Right lobe of liver (tissue), 6 donors: ENCODE measurements at places on chromosomes 3 and 15. TPM values are rescaled to one million over a fixed set of nuclear protein-coding genes. Genes with fewer than 3 reads are reported as not detected.

- peak; percentile 58 for DNase-seq
Observed at GRCh38 chr15:31298707-31299172, 27.9 kb upstream of the KLF13 start.

GRCh38 chr3:120622870-120623726, 27.0 kb downstream of the NDUFB4 start:
- DNase-seq, result peak; percentile 35

DNA sequence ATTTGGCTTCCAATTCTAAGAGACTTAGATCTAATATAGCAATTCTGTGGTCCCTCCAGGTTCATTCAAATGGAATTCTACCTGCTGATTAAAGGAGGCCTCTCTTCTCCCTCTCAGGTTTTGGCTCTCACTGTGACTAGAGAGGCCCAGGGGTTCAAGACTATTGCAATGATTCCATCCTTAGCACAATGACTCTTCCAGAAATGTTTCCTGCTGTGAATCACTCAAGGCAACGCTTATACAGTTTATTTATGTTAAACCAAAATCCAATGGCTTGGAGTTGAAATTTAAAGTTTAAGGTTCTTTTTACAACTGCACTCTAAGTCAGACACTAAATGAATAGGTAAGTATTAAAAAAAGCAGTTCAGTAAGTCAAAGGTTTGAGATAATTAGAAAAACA, 39.9 kb downstream of the IFT57 start:
- DNase-seq, result no peak

GRCh38 chr15:29135309-29135657, 134.3 kb downstream of the NSMCE3 start:
- DNase-seq, result no peak

The SNX22 gene
- 1.8 TPM for total RNA-seq

The HGD gene
- 117 TPM for total RNA-seq

DNA sequence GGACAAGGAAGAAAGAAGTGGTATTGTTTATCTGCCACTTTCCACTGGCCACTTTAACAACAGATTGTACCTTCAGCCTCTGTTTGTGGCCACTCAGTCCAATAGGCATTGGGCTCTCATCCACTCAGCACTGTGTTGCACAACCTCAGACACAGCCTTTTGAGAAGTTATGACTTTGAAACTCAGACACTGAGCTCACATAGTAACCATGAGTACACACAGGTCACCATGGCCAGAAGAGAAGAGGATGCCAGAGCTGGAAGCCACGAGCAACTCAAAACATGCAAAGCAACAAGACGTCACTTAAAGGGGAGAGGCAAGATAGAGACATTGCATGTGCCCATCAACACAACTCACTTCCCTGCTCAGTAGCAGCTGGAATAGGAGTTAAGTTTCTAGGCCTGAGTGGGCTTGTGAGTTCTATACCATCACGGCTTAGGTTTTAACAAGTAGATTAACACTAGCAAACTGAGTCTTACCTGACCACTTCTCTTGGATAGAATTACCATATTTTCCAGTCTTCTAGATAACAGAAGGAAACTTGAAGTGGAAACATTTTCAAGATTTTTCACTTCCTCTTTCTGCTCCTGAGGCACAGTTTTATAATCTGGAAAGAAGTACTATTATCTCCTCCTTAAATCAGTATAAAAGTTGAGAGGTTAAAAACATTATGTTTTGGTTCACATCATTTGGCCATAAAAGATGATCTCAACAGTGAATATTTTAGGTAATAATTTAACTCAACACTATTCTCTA, 103.5 kb downstream of the IMPG2 start:
- DNase-seq, result no peak

GRCh38 chr3:52471371-52472238, 16.2 kb downstream of the NISCH start:
- peak; percentile 96 for DNase-seq

GRCh38 chr3:71304684-71305083, 278.8 kb downstream of the FOXP1 start:
- no peak for DNase-seq
